ENCODE measurements at places on chromosomes 6 and 20. TPM values are rescaled to one million over a fixed set of nuclear protein-coding genes. Genes with fewer than 3 reads are reported as not detected.

GRCh38 chr6:169724494-169725124 is at the start of gene PHF10:
PHF10 (minus strand) TSS chr6:169724500; CDS start chr6:169723931, 569 bp downstream.
- peak; percentile 24 for DNase-seq
- peak within 1 kb of the TSS; percentile 81 for H3K27ac ChIP-seq
- H3K27me3 ChIP-seq: no peaks in the 10 kb centered on the region
- H3K4me1 ChIP-seq: peaks cover 4% of the 10 kb centered on the region

- peaks cover 15% of the 10 kb centered on the region for H3K36me3 ChIP-seq
- peak; percentile 36 for DNase-seq
- H3K4me1 ChIP-seq: peaks cover 7% of the 10 kb centered on the region
- no peak overlapping the region for H3K27ac ChIP-seq
- no peak overlapping the region for H3K4me3 ChIP-seq
- no peaks in the 10 kb centered on the region for H3K27me3 ChIP-seq
Observed at GRCh38 chr6:26411751-26412150, 9.7 kb downstream of the BTN3A1 start.

DNA sequence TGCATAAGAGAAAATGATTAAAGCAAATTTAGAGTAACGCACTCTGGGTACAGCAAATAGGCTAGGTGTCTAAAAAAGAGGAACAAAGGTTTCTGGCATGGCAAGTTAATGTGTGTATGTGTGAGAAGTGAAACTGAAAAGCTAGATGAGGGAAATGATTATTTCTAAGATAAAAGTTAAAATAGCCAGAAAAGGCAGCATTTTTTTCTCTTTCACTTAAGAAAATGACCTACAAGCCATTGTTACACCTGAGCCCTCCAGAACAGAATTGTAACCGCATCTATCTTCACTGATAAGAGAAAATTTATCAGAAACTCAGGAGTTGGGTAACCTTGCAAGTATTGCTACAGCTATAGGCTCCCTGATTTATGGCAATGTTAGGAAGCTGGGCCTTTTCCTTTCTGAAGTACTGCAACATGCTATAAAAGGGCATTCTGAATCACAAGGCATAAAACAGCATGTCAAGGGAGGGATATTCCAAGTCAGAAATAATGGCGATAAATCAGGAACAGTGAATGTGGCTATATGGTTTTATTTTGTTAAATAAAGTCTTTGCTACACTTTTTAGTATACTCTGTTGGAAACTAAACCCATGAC is 395.3 kb downstream of the TBC1D32 start:
- no peaks in the 10 kb centered on the region for H3K36me3 ChIP-seq
- no peak overlapping the region for H3K4me3 ChIP-seq
- H3K4me1 ChIP-seq: no peaks in the 10 kb centered on the region

GRCh38 chr20:57909763-57910331 is 200.0 kb upstream of the PMEPA1 start:
- H3K4me3 ChIP-seq: no peak overlapping the region
- H3K4me1 ChIP-seq: no peaks in the 10 kb centered on the region
- H3K36me3 ChIP-seq: no peaks in the 10 kb centered on the region
- no peaks in the 10 kb centered on the region for H3K27me3 ChIP-seq

DNA sequence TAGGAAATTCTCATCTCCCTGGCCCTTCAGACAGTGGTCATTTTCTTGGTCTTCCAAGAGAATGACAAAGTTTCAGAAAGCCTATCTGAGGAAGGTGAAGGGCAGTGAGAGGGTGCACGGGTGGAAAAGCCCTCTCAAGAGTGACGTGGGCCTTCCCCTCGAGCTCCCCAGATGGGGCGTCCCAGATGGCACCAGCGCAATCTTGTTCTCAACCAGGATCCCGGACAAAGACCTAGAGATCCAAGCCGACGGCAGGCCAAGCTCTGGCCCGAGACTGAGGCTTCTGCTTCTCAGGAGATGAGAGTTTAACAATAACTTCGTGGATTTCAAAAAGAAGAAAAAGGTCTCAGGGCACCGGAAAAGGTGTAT is 797 bp upstream of the ZNF133 start:
- H3K36me3 ChIP-seq: peaks cover 9% of the 10 kb centered on the region
- peak overlapping the region; percentile 70 for H3K27ac ChIP-seq
- peak overlapping the region; percentile 80 for H3K4me3 ChIP-seq
- H3K27me3 ChIP-seq: no peaks in the 10 kb centered on the region

BPIFB4 gene
- total RNA-seq: not detected

GRCh38 chr20:7772371-7772770 is 167.9 kb downstream of the HAO1 start:
- no peak overlapping the region for H3K4me3 ChIP-seq
- H3K27ac ChIP-seq: no peak overlapping the region
- no peaks in the 10 kb centered on the region for H3K27me3 ChIP-seq
- H3K4me1 ChIP-seq: no peaks in the 10 kb centered on the region
- DNase-seq: peak; percentile 53

DNA sequence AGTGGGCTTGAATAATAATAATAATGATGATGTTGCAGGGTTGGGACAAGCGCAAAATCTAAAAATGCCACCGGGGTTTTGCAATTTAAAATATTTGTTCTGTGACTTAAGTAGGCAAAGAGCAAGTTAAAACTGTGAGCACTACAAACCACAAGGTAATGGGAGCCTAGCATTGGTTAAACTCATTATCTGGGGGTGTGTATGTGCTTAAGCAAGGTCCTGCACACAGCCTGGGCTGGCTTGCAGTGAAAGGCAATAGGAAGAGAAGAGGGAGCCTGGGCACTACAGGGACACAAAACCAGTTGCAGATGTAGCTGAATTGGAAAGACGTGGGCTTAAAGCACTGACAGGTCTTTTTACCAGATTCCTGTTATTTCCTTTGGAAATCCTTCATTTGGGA is 11.7 kb downstream of the SIM1 start:
- H3K4me3 ChIP-seq: no peak overlapping the region
- no peak for DNase-seq
- no peaks in the 10 kb centered on the region for H3K36me3 ChIP-seq
- peaks cover 99% of the 10 kb centered on the region for H3K27me3 ChIP-seq

- H3K27ac ChIP-seq: no peak overlapping the region
- H3K4me3 ChIP-seq: no peak overlapping the region
- no peak for DNase-seq
- no peaks in the 10 kb centered on the region for H3K27me3 ChIP-seq
- no peaks in the 10 kb centered on the region for H3K36me3 ChIP-seq
Observed at GRCh38 chr6:47117314-47117713, 75.2 kb upstream of the ADGRF1 start.

GRCh38 chr6:14382678-14383236 is 265.2 kb downstream of the CD83 start:
- no peak overlapping the region for H3K4me3 ChIP-seq
- no peak overlapping the region for H3K27ac ChIP-seq
- peaks cover 27% of the 10 kb centered on the region for H3K27me3 ChIP-seq
- no peaks in the 10 kb centered on the region for H3K4me1 ChIP-seq
- H3K36me3 ChIP-seq: no peaks in the 10 kb centered on the region
- no peak for DNase-seq

ULBP3 gene
- 43.0 TPM for total RNA-seq

GRCh38 chr6:78910010-78910409 is 42.7 kb downstream of the IRAK1BP1 start:
- H3K27me3 ChIP-seq: no peaks in the 10 kb centered on the region
- H3K36me3 ChIP-seq: no peaks in the 10 kb centered on the region
- no peak for DNase-seq
- H3K4me1 ChIP-seq: peaks cover 3% of the 10 kb centered on the region
- H3K27ac ChIP-seq: no peak overlapping the region

GRCh38 chr6:133547136-133547535 is 306.0 kb downstream of the EYA4 start:
- H3K27ac ChIP-seq: peak overlapping the region; percentile 74
- H3K4me1 ChIP-seq: peaks cover 24% of the 10 kb centered on the region
- no peaks in the 10 kb centered on the region for H3K27me3 ChIP-seq
- no peak overlapping the region for H3K4me3 ChIP-seq
- DNase-seq: peak; percentile 16

DNA sequence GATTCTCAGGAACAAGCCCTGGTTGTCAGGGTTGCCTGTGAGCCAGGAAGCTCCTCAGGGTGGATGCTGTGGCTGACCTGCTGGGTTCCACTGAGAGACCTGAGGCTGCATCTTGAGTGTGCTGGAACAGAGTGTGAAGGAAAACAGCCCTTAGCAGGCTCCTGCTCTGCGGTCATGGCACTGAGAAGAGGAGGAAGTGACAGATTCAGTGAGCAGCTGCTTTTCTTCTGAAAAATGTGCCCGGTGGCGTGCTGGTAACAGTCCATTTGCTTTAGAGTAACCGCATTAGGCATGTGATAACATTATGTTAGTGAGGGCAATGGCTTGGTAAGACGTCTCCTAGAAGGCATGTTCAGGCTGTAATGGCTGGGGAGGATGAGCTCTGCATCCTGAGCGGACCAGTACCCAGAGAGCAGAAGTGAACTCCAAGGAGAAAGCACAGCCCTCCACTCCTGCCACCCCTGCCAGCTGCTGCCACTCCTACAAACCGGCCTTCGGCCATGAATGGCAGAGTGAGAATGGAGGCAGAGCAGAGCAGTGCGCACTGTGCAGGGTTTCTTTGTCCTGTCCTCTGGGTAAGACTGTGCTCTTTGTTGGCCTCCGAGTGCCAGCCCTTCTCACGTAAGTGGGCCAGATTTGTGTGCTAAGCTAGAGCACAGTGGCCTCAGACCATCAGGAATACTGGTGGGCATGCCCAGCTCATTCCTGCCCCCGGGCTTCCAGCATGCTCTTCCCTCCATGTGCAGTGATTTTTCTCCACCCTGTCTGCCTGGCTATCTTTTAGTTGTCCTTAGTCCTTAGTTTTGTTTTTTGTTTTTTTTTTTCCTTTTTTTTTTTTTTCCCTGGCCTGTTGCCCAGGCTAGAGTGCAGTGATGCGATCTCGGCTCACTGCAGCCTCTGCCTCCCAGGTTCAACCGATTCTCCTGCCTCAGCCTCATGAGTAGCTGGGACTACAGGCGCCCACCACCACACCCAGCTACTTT is 98.1 kb upstream of the VSTM2L start:
- H3K36me3 ChIP-seq: peaks cover 22% of the 10 kb centered on the region
- no peaks in the 10 kb centered on the region for H3K27me3 ChIP-seq
- H3K27ac ChIP-seq: no peak overlapping the region
- DNase-seq: no peak
- H3K4me1 ChIP-seq: no peaks in the 10 kb centered on the region

CRNKL1 gene
- total RNA-seq: 20.1 TPM

DNA sequence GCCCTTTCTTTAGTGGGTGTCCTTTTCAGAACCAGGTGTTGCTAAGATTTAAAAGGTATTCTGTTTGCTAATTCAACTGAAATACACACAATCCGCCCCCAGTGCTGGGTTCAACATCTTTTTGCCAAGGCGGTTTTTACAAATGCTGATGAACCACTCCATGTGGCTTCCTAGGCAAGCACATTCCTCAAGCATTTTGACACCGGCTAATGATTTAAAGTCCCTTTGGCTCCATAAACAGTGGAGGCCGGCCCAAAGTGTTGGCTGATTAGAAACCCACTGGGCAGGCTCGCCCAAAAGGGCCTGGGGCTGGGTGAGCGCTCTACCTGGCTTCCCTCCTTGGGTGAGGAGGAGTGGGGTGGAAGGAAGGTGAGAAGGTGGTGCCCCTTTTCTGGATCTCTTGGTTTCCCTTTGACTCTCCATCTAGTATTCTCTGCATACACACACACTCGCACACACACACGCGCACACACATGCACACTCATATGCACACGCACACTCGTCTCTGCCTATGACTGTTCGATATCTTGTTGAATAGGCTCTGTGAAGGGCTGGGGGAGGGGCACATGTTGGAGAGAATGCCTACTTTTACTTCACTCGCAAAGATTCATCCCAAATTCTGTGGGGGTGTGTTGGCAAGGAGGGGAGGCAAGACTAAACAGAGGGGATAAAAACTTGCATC is 66.7 kb upstream of the ARMC2 start:
- no peaks in the 10 kb centered on the region for H3K36me3 ChIP-seq
- H3K27me3 ChIP-seq: no peaks in the 10 kb centered on the region
- DNase-seq: peak; percentile 12

GRCh38 chr20:8671370-8671961 is 397.4 kb upstream of the PLCB4 start:
- no peaks in the 10 kb centered on the region for H3K27me3 ChIP-seq
- no peak overlapping the region for H3K27ac ChIP-seq

GRCh38 chr6:90106449-90106848 is 190.2 kb downstream of the BACH2 start:
- no peak for DNase-seq
- no peaks in the 10 kb centered on the region for H3K36me3 ChIP-seq
- H3K4me3 ChIP-seq: no peak overlapping the region
- no peak overlapping the region for H3K27ac ChIP-seq
- H3K27me3 ChIP-seq: peaks cover 2% of the 10 kb centered on the region

DNA sequence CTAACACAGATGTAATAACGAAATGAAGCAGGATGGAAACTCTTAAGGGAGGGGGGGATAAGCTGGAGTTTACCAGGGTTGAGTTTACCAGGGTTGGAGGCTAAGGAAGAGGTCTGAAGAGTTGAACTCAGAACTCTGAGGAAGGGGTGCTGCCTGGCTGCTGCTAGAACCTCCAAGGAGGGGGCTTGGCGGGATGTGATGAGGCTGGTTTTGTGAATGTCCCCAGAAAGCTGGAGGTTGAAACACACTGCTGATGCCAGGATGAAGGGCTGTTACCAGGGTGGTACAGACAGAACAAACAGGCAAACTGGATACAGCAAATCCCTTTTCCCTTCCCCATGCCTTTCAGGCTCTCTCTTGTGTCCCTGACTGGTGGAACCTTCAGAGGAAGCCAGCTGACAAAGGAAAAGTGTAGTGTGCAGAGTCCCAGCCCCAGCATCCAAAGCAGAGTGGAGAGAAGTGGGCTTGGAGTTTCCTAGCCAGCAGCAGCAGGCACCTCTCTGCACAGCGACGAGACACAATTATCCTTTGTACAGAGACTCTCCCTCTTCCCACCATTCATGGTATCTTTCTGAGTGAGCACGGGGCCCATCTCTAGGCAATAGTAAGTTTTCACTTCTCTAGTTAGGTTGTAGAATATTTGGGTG is 23.7 kb downstream of the UBE2V1 start:
- peaks cover 19% of the 10 kb centered on the region for H3K36me3 ChIP-seq
- peaks cover 21% of the 10 kb centered on the region for H3K4me1 ChIP-seq
- DNase-seq: no peak
- no peak overlapping the region for H3K4me3 ChIP-seq
- no peak overlapping the region for H3K27ac ChIP-seq
- H3K27me3 ChIP-seq: no peaks in the 10 kb centered on the region

GRCh38 chr6:131470534-131470933 is 102.5 kb upstream of the ARG1 start:
- DNase-seq: no peak
- no peak overlapping the region for H3K27ac ChIP-seq
- H3K36me3 ChIP-seq: no peaks in the 10 kb centered on the region
- H3K27me3 ChIP-seq: peaks cover 2% of the 10 kb centered on the region
- no peaks in the 10 kb centered on the region for H3K4me1 ChIP-seq
- no peak overlapping the region for H3K4me3 ChIP-seq

TBX18 gene
- 1.3 TPM for total RNA-seq

GRCh38 chr6:5998711-5999687 is 7.7 kb downstream of the NRN1 start:
- H3K4me3 ChIP-seq: no peak overlapping the region
- peaks cover 92% of the 10 kb centered on the region for H3K27me3 ChIP-seq
- no peak for DNase-seq

SUMO4 gene
- 2.2 TPM for total RNA-seq
